Stimulated activated CD8-positive, alpha-beta memory T cell treated with anti-CD3 and anti-CD28 coated beads, Interleukin-4, amount 100 ng/mL, for 4 hours (primary cell): ENCODE measurements at places on chromosomes 12 and 14.

DNA sequence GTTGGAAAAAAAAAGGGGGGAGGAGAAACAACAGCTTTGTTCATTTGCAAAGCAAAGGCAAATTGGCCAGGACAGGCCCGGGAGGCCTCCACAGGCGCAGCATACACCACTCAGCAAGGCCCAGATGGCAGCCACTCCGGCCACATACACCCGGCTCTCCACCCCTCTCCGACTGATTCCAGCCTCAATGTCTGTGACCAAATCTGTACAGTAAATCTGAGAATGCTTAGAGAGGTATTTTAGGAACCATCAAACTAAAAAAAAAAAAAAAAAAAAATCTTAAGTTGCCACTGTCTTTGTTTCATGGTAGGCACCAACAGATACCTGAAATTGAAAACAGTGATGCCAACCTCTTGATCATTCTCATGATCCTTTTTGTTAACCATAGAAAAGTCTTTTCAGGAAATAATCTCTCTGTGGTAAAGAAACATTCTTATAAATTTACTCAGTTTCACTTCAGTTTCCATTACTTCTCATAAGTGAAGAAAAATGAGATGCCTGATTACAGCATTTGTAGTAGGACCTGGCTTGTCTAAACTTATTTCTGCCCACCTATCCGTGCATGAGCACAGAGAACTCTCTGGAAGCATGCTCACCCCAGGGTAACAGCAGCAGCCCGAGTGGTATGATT lies 20.2 kb downstream of the VPS37B start:
- no peak for DNase-seq

DNA sequence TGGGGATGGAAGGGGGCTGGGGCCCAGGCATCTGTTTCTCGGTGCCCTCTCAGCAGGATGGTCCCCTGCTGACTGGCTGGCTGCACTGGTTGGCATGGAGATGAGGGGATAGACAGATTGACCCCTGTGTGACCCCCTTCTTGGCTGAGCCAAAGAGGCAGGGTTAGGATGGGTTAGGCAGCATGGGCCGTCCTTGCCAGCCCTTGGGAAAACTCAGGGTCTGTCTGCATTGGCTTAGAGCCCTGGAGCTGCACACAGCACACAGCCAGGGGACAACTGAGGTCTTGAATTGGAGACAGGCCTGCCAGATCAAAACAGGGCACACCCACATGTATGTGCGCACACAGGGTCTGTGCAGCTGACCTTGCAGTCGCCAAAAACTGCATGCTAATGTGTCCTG lies 11.2 kb upstream of the LRP1-AS start:
- DNase-seq = no peak

GRCh38 chr14:99274346-99275221 lies 2.6 kb upstream of the BCL11B start:
- no peak for DNase-seq

DNA sequence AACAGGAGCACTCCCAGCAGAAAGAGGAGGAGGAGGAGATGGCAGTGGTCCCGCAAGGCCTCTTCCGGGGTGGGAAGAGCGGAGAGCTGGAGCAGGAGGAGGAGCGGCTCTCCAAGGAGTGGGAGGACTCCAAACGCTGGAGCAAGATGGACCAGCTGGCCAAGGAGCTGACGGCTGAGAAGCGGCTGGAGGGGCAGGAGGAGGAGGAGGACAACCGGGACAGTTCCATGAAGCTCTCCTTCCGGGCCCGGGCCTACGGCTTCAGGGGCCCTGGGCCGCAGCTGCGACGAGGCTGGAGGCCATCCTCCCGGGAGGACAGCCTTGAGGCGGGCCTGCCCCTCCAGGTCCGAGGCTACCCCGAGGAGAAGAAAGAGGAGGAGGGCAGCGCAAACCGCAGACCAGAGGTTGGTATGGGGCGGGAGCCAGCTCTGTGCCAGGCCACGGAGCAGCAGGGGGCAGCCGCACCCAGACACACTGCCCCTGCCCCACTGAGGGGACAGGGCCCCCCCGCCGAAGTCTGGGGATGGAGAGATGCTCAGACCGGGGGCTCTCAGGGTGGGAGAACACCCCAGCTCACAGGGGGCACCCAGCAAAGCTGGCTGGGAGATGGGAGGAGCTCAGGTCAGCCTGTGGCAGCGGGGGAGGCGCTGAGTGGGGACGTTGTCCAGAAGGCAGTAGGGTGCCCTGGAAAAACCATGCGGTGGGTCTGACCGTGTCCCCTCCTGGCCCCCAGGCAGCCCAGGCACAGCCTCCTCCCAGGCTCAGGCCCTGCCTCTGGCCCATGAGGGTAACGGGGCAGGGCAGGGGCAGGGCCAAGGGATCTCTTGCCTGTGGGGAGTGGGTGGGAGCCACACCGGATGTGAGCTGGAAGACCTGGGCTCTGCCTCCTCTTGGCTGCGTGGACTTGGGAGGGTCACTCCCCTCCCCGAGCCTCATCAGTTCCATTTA lies 9.8 kb downstream of the CHGA start:
- DNase-seq = no peak

GRCh38 chr12:128872303-128872702 lies 19.0 kb downstream of the GLT1D1 start:
- DNase-seq = no peak

DNA sequence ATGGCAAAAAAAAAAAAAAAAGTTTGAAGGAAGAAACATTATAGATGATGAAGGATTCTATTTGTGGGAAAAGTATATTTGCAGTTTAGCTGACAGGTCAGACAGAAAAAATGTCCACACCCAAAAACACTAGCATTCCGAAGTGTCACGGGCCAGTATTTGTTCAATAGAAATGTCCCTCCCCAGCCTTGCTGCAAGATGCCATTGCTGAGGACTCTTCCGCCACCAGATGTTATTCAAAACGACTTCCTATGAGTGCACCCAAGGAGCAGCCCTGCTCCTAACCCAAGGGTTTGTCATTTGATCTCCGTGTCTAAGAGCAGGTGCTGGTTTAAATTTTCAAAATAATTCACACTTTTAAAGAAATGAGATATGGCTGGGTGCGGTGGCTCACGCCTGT lies 163.1 kb downstream of the GCH1 start:
- no peak for DNase-seq

DNA sequence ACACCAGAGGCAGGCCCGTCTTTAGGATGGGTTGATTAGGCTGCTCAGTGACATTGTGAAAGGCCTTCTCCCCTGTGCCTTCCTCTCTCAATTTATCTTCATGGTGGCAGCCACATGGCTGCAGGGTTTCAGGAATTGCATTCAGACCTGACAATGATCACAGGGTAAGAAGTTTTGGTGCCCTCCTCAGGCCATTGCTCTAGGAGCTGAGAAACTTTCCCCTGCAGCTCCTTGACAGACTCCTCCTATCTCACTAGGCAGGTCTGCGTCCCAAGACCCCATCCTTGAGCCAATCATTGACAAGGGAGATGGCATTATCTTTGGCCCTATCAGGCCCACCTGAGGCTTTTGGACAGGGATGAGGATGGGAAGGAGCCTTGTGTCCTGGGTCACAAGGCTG lies 57.4 kb upstream of the ANO4 start:
- DNase-seq = no peak

GRCh38 chr12:109822951-109823411 lies 10.2 kb downstream of the TRPV4 start:
- DNase-seq = no peak

DNA sequence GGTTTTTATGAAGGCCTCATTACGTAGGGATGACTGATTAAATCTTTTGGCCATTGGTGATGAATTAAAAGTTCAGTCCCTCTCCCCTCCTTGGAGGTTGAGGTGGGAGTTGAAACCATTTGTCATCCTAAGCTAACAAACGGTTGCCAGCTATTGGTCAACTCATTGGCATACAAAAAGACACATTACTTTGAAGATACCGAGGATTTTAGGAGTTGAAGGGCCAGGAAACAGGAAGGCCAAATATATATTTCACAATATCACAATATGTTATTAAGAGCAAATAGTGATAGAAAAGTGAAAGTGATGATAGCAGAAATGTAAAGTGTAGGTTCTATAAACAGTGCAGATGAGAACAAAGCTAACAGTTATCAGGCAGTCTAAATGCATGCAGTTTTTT lies 24.4 kb downstream of the RCOR1 start:
- no peak for DNase-seq

DNA sequence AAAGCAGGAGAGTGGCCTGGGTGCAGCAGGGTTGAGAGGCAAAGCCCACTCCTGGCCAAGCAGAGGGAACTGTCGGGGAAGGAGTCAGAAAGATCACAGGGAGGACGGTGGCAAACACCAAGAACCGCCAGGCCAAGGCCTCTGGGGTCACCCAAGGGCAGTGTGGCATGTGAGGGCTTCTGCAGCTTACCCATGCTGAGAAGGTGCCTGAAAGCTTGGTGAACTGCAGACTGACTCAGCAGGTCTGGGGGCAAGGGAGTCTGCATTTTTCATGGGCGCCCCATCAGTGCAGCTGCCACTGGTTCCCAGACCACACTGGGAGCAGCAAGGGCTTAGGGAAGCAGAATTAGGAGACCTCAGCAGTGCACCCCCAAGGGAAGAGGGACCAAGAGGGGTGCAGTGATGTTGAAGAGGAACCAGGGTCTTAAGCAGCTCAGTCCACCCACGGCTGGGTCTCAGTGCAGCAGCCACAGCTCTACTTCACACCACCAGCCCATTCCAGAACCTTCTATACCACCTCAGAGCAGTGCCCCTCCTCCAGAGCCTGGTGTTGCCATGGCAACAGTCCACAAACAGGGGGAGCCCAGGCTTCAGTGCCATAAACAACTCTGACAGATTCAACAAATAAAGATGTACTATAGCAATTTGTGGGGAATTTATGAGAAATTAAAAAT lies 59.4 kb downstream of the ITPK1 start:
- DNase-seq = no peak

GRCh38 chr12:104263026-104263425 lies 40.5 kb upstream of the EID3 start:
- no peak for DNase-seq

- no peak for DNase-seq
Measured at GRCh38 chr12:76444408-76444984, 96.3 kb upstream of the BBS10 start.

- DNase-seq = no peak
Measured at GRCh38 chr12:87690236-87690810, 338.9 kb downstream of the C12orf50 start.

DNA sequence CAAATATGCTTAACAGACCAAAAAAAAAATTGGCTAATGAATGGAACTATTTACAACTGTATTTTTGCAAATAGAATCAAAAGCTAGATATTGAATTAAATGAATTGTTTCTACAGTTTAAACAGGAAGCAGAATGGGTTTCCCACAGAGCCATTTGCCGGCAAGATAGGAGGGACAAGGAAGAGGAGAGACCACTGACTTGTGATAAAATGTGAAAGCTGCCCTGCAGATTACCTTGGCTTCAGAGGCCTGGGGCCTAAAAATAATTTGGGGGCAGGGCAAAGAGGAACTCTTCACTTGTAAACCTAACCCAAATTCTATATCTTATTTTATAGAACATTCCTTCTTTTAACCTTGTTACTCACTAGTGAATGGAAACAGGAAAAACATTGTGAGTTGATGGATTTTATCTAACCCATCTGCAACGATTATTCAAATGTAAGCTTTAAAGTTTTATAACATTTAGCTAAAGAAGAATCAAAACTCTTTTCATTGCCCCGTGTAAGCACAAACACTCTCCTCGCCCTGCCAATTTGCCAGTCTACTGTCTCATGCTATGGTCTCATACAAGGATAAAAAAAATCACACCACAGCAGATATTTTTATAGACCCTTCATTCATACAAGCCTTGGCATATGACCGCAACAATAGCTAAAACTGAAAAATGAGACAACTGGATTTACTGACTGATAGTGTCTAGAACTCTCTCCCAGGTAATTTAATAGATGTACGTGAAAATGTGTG lies 49.5 kb upstream of the MDM1 start:
- no peak for DNase-seq

- no peak for DNase-seq
Measured at GRCh38 chr14:105241641-105242040, 6.7 kb upstream of the BTBD6 start.

- DNase-seq = no peak
Measured at GRCh38 chr12:102465762-102466560, 14.4 kb downstream of the IGF1 start.

- DNase-seq = no peak
Measured at GRCh38 chr14:98633380-98633779, 638.6 kb downstream of the BCL11B start.

GRCh38 chr12:110316861-110317260 lies 35.8 kb downstream of the ATP2A2 start:
- DNase-seq = no peak
